ENCODE measurements at places on chromosomes 16 and 17.

DNA sequence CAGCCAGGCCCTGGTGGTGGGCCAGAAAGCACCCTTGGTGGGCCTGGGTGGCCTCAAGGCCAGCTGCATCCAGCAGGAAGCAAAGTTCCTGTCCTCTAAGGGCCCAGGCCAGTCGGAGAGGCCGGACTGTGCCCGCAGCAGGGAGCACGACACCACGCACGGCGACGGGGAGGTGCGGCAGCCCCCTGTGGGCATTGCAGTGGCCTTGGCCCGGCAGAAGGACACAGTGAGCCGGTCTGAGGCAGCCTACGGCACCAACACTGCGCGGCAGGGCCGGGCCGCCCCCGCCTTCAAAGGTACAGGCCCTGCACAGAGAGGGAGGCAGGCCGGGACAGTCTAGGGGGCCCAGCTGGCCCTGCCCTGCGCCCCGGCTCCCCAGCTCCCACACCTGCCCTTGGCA is 48.0 kb downstream of the BAHCC1 start:
- no peak for DNase-seq

GRCh38 chr16:2985893-2986355 is 5.7 kb upstream of the PKMYT1 start:
- no peak for DNase-seq

DNA sequence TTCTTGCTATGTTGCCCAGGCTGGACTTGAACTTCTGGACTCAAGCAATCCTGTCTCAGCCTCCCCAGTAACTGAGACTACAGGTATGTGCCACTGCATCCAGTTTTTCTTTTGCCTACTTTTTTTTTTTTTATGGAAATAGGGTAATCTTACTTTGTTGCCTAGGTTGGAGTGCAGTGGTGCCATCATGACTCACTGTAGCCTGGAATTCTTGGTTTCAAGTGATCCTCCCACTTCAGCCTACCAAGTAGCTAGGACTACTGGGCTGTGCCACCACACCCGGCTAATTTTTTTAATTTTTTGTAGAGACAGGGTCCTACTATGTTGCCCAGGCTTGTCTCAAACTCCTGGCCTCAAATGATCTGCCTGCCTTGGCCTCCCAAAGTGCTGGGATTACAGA is 10.0 kb downstream of the LRRC36 start:
- DNase-seq = no peak

DNA sequence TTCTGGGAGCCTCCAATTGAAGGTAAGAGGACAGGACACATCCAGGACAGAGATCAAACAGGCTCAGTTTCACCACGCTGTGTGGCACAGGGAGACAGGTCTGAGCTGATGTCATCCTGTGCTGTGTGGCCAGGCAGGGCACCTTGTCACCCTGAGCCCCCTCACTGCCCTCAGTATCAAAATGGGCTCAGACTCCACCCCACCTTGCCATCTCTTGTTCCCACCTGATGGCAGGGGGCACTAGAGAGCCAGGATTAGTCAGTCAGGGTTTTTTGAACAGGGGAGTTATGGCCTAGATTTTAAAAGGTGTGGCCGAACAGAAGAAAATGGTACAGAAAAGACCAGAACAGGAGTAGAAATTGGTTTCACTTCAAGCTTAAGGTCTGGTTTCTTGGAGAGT is 2.6 kb downstream of the KAT2A start:
- DNase-seq = no peak

- no peak for DNase-seq
These were observed 20.2 kb downstream of the ZNF778 start for GRCh38 chr16:89237733-89238132.

DNA sequence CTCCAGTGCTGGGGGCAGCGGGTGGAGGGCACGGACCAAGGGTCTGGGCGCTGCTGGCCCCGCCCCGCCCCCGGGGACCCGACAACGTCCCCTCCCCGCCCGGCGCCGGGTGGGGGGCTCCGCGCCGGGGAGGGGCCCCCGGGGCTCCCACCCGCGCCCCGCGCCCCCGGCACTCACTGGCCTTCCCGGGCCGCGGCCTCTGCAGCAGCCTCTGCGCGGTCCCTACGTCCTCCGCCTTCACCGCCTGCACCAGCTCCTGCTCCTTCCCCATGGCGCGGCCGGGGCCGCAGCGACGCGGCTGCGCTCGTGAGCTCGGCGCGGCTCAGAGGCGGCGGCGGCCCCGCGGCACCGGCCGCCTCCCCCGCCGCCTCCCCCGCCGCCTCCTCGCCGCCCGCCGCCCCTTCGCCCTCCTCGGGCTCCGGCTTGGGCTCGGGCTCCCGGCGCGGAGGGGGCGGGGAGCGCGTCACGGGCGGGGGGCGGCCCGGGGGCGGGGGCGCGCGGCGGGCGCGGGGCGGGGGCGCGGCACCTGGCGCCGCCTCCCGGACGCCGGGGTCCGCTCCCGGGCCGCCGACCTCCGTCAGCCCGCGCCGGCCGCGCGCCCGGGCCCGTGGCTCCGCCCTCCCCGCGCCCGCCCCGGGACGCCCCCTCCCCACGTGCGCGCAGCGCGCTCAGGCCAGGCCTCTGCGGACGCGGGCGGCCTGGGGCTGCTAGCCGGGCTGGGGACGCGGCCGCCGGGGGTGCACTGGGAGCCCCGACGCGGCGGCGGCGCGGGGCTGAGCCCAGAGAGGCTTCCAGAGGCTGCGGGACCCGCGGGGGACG is at the start of gene CASKIN1:
Gene CASKIN1 (minus strand): TSS at position 444 of the 819 bp plus-strand sequence. CDS start 173 bp downstream, at position 271.
- no peak for DNase-seq

- DNase-seq = no peak
These were observed 14.2 kb downstream of the CSH2 start for GRCh38 chr17:63859257-63859656.

DNA sequence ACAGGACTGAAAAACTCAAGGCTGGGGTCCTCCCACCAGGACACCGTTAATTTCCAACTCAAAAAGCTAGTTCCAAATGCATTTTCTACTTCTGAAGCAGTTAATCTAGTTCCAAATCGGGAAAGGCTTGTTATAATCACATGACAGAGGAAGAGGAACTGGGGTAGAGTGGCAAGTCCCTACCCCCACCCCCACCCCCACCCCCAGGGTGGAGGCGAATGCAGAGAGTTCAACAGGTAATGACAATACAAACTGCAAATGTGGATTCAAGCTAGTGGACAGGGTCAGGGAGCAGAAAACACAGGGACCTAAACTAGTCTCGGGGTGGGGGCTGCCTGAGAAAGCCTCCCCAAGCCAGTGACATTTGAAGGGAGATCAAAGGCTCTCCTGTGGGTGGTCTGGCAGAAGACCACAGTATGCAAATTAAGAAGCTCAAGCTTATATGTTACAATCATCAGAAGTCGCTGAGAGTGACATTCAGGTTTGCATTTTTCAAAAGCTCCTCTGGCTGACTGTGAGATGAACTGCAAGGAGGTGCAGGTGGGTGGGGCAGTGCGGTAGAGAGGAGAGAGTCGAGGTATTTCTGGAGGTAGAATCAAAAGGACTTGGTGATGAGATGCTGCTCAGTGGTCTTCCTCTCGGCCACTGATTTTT is 56.4 kb upstream of the SLC25A19 start:
- DNase-seq = no peak

DNA sequence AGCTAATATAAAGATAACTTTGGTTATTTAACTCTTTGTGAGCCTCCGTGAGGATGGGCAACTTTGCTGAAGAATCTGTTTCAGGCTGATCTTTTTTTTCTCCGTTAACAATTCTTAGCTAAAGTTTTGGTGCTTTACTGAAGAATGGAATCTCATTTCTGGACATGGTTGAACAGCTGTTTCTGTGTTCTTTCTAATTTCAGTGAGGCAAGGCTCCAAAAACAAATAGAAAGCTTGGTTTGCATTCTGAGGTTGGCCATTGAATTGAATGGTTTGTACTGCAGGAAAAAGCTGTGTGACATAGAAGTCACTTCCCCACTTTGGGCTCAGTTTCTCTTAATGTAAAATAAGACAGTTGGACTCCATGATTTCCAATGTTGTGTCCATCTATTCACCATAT is 22.3 kb upstream of the HLF start:
- no peak for DNase-seq

DNA sequence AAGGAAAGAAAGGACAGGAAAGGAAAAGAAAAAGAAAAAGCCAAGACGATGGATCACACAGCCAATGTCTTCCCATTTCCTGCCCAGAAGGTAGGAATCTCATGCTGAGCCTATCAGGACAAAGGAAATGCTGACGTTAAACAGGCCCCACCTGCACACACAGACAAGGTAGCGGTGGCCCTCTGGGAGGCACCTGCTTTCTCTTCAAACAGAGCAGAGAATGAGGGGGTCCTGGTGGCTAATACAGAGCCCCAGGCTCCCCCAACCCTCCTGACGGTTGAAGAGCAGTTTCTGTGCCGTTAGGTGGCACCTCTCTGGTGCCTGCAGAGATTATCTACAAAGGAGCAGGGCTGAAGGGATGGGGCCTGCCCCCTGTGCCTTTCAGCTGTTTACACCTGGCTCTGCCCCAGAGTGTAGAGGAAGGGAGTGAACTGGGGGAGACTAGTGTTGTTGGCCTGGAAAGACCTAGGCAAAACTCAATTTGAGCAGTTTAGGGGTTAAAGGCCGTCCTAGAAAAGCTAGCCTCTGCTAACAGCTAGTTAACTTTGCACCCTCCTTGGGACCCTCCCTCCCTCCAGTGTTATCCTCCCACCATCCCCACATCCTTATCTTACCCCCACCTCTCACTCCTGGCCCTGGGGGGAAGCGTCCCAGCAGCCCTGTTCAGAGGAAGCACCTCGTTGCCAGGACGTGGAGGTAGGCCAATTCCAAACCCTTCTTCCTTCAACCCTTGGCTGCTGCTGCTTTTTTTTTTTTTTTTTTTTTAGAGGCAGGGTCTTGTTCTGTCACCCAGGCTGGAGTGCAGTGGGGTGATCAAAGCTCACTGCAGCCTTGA is 56.3 kb downstream of the ARHGAP27 start:
- DNase-seq = no peak

DNA sequence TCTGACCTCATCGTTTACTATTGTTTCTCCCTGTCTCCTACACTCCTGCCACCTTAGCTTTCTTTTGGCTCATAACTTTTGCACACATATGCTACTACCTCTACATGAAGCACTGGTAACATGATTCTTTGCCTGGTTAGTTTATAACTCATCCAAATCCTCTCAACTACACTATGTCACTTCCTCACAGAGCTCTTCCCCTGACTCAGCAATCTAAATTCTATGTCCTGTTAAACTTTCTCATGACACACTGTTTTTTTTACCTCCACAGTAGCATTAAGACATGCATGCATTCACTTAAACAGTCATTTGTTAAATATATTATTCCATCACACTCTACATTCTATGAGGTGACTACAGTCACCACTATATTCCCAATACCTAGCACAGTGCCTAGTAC is 19.7 kb downstream of the APPBP2 start:
- DNase-seq = peak; percentile 92

GRCh38 chr16:85460252-85461021 is 152.7 kb upstream of the GSE1 start:
- peak; percentile 53 for DNase-seq

DNA sequence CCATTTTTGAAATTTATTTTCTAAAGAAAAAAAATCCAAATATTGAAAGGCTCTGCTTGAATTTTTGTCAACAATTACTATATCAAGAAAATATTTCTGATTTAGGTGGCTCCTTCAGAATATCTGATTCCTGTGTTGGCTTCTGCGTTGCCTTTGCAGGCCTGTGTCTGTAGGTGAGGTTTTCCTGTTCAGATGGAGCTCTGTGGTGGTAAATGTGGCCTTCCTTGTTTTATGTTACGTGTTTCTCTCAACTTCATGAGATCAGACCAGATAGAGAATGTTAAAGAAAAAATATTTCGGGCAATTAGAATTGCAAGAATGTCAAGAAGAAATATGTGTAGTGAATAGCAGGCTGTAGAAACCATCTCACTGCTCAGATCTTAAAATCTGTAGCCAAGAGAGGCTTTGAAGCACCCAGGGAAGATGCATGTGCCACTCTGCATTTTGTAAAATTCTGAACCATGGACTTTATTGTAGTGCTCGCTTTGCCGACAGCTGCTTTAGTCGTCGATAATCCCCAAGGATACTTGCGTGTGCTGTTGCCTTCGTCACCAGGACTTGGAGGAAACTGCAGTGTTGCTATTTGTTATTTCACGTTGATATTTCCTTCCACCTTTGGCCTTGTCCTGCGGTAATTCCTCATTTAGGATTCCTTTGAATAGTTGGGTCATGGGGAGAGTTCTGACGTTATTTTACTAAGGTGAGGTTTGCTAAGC is 69.9 kb downstream of the RPTOR start:
- no peak for DNase-seq

DNA sequence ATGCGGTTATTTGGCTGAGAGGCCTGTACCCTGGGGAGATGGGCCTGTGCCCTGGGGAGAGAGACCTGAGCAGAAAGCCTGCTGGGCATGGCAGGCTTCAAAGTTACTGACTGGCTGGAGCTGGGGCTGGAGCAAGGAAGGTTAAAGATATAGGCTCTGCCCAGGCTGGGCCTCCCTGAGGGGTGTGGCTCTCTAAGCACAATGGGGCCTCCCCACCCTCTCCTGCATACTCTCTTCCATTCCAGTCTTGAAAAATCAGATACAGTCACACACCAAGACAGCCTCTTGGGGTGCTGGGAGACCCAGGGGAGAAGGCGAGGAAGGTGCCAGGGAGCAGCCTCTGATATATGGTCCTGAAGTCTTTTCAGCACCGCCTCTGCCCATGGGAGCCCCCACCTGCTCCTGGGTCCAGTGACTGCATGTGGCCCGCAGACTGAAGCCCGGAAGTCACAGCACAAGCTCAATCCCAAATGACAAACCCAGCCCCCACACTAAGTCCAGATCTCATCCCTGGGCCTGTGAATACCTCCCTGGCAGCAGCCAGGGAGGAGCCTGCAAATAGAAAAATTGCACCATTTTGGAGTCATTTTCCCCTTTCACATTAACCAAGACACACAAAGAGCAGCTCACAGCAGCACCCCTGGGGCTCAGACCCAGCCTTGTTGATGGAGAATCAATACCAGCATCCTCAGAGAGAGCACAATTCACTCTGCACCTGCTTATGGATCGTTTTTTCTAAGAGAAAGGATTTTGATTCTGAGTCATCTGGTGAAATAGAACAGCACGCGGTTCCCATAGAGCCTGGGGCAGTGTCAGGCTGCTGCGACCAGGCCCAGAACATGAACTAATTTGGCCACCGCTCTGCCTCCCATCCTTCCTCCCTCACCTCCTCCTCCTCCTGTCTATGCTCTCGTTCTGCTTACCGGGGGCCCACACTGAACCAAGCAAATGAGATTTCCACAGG is 25.6 kb upstream of the CACNG1 start:
- DNase-seq = no peak

- no peak for DNase-seq
These were observed 2.2 kb downstream of the WDR81 start for GRCh38 chr17:1726626-1727257.

- DNase-seq = no peak
These were observed 35.5 kb upstream of the STAC2 start for GRCh38 chr17:39261286-39261685.

DNA sequence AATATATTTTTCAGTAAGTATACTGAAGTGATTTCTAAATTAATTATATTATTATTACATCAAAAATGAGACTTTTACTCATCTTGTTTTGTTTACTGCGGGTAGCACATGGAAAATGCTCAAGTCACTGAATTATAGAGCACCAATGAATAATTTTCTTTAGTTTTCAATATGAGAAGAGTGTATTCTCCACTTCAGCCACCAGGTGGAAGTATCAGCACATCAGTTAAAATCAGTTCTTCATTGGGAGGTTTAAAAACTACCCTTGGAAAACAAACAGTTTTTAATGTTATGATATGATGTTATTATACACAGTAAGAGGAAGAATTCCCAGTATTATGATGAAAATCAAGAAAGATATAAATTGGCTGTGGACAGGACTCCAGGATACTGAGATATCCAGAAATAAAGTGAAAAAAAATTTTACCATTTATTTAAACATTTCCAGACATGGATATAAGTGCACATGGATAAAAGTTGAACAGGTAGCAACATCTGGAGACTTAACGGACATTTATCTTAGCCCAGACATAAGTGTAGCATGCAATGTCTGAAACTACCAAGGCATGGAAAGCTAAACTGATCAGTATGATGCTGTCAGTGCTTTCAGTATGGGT is 467.3 kb downstream of the KCNJ2 start:
- peak; percentile 44 for DNase-seq
